ENCODE measurements at places on chromosomes 12 and 14.

GRCh38 chr12:15632708-15633107 is 156.5 kb downstream of the EPS8 start:
- DNase-seq, result no peak

GRCh38 chr14:61328626-61329262 is 7.4 kb downstream of the PRKCH start:
- peak; percentile 47 for DNase-seq

DNA sequence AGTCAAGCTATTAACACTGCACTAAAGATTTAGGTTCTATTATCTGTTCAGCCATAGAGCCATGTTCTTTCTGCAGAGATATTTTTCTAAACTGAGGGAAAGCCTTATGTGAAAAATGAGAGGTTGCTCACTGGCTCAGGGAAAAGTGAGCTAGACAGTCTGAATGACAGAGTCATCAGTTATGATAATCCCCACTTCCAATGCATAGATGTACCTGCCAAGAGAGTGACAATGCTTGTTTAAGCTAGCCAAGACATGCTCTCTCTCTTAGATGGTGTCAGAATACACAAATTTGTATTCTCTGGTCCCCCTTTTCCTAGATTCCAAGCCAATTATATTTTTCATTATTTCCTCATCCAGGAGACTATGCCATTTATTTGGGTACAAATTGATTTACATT is 176.9 kb upstream of the FRMD6 start:
- DNase-seq, result no peak

DNA sequence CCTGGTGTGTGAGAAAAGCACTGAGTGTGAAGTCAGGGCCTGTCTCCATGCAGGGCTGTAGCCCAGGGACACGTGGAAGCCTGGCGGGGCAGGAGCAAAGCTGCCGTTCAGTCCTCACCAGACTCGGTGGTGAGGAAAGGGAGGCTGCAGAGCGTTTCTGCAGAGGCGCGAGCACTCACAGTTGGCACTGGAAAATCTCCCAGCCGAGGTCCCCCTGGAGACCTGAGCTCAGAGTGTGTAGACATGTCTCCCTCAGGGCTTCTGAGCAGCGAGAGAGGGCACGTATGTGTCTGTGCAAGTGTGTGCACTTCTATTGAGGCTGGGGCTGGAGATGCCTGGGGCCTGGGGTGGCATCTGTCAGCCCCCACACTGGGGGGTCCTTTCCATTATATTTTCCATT is 11.0 kb upstream of the HHIPL1 start:
- no peak for DNase-seq

GRCh38 chr12:93862424-93862823 is 185.2 kb downstream of the CRADD start:
- DNase-seq, result no peak

DNA sequence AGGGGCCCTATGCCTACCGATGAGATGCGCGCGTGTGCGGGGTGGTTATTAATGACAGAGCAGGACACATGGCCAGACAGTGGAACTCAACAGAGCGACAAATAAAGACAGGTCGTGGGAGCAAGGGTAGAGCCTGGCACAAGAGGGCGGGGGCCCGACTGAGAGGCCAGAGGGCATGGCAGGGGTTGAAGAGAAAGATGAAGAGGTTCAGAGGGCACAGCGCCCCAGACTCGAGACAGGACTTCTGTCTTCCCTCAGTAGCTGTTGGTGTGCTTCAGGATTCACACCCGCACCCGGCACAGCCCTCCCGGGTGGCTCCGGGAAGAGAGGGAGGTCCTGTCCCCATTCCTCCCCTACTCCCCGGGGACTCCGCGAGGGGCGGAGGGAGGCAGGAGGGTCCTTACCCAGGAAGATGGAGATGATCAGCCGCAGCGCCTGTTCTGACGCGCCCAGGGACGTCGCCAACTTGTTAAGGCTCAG is 366 bp downstream of the LPCAT3 start:
- DNase-seq, result no peak

DNA sequence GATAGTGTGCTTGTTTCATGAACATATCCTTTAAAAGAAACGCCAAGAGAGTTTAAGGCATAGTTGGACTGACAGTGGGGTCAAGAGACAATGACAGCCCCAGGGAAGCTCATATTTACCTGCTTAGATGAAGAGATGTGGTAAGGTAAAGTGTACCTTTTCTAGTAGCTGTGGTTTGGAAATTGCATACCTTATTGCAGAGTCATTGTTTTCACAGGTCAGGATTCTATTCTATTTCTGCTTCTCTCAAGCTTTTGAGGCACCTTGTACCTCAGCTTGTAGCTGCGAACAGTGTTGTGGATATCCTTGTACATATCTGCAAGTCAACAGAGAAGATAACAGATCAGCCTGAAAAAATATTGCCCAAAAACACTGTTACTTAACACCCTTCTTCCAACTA is 47.7 kb downstream of the ATP6V1D start:
- no peak for DNase-seq

GRCh38 chr12:120856980-120857379 is 47.2 kb downstream of the SPPL3 start:
- DNase-seq, result peak; percentile 49

DNA sequence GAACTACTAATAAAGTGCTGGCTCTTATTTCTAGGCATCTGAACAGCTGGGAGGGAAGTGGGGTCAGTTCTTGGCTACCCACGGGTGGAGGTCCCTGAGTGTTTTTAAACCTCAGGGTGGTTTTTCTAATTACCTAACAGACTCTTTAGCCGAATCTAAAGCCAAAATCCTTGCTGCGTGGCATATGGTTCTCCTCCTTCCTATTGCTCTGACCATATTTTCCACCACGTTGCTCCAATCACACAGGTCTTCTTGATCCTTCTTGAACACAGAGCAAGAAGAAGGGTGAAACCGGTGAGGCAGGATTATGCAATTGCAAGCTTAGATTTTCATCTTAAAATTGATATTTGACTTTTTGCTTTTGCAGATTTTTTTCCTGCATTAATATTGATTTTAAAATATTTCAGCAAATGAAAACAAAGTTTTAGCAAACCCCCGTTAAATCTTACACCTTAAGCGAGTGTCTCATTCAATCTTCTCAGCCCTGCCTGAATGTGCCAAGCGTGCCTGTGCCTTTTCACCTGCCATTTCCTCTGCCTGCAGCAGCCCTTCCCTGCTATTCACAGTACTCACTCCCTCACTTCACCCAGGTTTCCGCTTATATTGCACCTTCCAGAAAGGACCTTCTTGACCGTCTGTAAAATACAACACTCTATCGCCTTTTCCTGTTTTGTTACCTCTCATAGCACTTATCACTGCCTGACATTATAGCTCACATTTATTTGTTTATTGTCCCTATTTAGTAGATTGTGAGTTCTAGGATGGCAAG is 506.0 kb downstream of the DIO2 start:
- DNase-seq, result no peak

DNA sequence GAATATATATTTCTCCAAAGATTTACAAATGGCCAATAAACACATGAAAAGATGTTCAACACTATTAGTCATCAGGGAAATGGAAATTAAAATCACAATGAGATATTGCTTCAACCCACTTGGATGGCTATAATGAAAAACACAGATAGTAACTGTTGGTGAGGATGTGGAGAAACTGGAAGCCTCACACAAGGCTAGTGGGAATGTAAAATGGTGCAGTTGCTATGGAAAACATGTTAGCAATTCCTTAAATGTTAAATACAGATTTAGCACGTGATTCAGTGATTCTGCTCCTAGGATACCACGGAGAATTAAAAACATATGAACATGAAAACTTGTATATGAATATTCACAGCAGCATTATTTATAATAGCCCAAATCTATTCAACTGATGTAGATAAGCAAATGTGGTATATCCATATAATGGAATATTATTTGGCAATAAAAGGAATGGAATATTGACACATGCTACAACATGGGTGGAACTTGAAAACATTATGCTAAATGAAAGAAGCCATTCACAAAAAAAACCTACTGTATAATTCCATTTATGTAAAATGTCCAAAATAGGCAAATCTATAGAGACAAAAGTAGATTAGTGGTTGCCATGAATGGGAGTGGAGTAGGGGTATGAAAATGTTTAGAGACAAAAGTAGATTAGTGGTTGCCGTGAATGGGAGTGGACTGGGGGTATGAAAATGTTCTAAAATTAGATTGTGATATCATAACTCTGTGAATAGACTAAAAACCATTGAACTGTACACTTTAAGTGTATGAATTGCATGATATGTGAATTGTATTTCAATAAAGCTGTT is 227.1 kb upstream of the DDHD1 start:
- DNase-seq, result no peak

GRCh38 chr12:130799051-130799450 is 40.0 kb downstream of the STX2 start:
- DNase-seq, result no peak

DNA sequence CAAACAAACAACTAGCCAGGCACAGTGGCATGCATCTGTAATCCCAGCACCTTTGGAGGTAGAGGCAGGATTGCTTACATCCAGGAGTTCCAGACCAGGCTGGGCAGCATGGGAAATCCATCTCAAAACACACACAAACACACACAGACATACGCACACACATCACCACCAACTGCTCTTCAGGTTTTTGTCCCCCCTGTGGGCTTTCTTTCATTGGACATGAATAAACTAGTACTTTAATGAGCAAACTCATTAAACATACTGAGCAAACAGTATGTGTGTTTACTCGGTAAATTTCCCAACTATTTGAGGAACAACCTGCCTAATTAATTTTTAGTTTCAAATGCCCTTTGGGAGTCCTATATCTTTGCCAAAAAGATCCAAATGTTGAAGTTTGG is 10.1 kb upstream of the RASSF3 start:
- DNase-seq, result no peak

DNA sequence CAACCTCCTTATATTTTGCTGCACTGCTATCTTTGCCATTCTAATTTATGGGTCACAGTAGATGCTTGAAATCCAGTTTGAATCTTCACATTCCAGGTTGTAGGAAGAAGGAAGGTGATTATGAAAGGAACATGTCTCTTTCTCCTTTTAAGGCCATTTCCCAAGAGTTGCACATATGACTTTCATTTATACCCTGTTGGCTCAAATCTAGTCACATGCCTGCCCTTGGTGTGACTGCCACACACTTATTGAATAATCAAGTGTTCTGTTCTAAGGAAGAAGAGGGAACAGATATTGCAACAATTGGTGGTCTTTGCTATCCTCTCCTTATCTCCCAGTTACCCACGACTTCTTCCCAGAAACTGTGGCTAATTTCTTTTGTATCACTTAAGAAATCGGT is 404.3 kb downstream of the TMEM117 start:
- no peak for DNase-seq

GRCh38 chr12:130879212-130879686 is 7.4 kb downstream of the RAN start:
- DNase-seq, result peak; percentile 32

- no peak for DNase-seq
These were observed 66.2 kb downstream of the PTPRB start for GRCh38 chr12:70571029-70571428.

DNA sequence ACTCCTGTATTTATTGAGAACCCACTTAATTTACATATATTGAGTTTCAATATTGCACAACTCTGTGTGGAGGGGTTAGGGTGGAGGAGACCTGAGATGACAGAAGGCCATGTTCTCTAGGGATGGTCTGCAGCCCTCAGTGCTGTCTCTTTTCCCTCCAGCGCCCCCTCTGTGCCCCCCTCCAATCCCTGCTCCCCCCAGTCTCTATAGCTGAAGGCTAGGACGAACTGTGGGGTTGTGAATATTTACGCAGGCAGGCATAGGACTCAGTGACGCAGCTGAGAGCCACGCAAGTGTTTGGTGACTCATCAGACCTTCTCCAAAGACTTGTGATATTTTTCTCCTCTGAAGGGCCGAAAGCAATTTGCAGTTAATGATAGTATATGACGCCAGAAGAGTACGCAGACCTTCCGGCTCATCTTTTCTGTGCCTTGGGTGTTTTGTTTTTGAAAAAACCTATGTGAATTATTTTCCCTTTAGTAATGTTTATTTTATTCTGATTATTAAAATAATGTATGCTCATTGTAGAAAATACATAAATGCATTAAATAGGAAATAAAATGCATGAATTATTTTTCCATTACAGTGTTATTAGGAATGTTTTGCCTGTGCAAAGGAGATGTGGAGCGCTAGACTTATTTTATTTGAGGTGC is 85.3 kb downstream of the SLC25A47 start:
- no peak for DNase-seq

- DNase-seq, result no peak
These were observed 375.9 kb downstream of the BTG1 start for GRCh38 chr12:91769736-91770135.

- DNase-seq, result no peak
These were observed 2.7 kb upstream of the ASPG start for GRCh38 chr14:104082807-104083206.

GRCh38 chr12:79420146-79420618 is 270.6 kb downstream of the PAWR start:
- peak; percentile 28 for DNase-seq

DNA sequence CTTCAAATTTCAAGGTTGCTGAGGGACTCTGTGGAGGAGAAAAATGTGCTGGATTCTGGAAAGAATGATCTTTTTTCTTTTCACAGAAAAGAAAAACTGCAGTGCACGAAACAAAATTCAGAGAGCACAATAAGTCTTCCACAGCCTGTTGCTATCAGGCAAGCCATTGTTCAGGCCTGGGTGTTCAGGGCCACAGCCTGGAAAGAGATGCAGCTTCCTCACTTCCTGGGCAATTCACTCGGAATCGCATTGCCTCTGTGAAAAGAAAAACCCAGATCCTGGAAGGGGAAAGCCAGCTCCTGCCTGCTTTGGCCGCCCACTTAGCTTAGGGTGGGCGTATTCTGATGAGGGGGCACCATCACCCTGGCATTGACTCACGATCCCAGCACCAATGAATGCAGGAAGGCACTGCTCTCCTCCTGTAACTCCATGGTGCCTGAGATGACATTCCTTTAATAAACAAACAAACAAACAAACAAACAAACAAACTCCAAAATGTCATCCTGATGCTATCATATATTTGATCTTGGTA is 863.9 kb downstream of the BCL11B start:
- DNase-seq, result no peak

DNA sequence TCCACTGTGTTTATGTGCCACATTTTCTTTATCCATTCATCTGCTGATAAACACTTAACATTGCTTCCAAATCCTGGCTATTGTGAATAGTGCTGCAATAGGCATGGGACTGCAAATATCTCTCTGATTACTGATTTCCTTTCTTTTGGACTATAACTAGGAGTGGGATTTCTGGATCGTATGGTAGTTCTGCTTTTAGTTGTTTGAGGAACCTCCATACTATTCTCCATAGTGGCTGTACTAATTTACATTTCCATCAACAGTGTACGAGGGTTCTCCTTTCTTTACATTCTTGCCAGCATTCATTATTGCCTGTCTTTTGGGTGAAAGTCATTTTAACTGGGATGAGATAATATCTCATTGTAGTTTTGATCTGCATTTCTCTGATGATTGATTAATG is 47.6 kb downstream of the TAOK3 start:
- DNase-seq, result no peak

GRCh38 chr12:131209082-131210070 is 255.7 kb downstream of the ADGRD1 start:
- DNase-seq, result no peak

- no peak for DNase-seq
These were observed 203.6 kb upstream of the DIO3 start for GRCh38 chr14:101357559-101358319.
